ENCODE measurements at places on chromosomes 2 and 18. TPM values are rescaled to one million over a fixed set of nuclear protein-coding genes. Genes with fewer than 3 reads are reported as not detected.

GTF2A1L gene
- not detected for polyA plus RNA-seq

PRSS56 gene
- 0.13 TPM for polyA plus RNA-seq

UGT1A3 gene
- not detected for polyA plus RNA-seq

LHCGR gene
- polyA plus RNA-seq: 0.21 TPM
